ENCODE measurements at places on chromosomes 13 and 19.

- DNase-seq = no peak
Measured at GRCh38 chr13:97140611-97141010, 81.5 kb upstream of the MBNL2 start.

DNA sequence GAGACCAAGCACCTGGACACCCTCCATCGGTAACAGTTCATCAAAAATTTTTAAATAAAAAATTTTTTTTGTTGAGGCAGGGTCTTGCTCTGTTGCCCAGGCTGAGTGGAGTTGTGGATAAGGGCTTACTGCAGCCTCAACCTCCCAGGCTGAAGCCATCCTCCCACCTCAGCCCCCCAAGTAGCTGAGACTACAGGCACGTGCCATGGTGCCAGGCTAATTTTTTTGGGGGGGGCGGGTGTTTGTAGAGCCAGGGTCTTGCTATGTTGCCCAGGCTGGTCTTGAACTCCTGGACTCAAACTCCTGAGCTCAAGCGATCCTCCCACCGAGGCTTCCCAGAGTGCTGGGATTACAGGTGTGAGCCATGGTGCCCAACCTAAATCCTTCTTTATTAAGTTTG lies 4.7 kb downstream of the LGALS7B start:
- DNase-seq = no peak

GRCh38 chr19:41912899-41913537 lies 15.2 kb downstream of the ERFL start:
- DNase-seq = no peak

GRCh38 chr13:30601836-30602235 lies 15.9 kb upstream of the USPL1 start:
- DNase-seq = no peak

- DNase-seq = no peak
Measured at GRCh38 chr19:11887234-11887610, 360 bp upstream of the ZNF69 start.

GRCh38 chr19:3243819-3244700 lies 19.6 kb downstream of the CELF5 start:
- no peak for DNase-seq

DNA sequence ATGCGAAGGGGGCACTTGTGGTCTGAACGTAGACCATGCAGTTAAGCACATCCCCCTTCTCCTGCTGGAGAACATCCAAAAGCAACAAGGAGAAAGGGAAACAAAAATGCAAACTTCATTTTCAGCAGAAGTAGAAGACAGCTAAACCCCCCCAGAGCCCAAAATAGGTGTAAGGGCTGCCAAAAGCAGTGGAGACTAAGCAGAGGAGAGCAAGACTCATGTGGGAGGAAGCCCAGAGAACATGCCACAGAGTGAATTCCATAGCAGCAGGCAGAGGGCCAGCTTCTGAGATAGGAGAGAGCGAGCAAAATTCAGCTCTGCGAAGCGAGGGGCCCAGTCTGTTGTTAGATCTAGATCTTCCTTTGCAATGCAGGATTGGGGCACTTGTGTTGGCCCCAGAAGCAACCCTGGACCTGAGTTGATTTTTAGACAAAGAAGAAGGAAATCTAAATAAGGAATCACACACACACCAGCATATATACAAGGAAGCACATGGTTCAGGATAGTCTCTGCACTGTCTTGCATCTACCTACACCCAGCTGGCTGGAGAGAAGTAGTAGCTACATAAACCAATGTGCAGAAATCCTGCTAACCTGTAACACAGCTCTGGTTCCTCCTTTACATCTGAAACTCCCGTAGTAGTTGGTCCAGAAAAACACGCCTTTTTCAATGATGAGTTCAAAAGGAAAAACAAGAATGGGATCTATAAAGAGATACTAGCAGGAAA lies 199.6 kb downstream of the SPRY2 start:
- no peak for DNase-seq

Measured in activated CD4-positive, alpha-beta T cell treated with anti-CD3 and anti-CD28 coated beads for 1 hour (primary cell).